ENCODE measurements at places on chromosomes 3 and 15. TPM values are rescaled to one million over a fixed set of nuclear protein-coding genes. Genes with fewer than 3 reads are reported as not detected.

MYNN gene
- 23.5 TPM for total RNA-seq

TGM4 gene
- total RNA-seq: 0.26 TPM

PCBP4 gene
- total RNA-seq: 31.1 TPM

- DNase-seq: no peak
Measured at GRCh38 chr15:96320107-96320506, 10.4 kb upstream of the NR2F2 start.

GRCh38 chr3:124383846-124384466, 346.3 kb upstream of the UMPS start:
- DNase-seq: no peak

DNA sequence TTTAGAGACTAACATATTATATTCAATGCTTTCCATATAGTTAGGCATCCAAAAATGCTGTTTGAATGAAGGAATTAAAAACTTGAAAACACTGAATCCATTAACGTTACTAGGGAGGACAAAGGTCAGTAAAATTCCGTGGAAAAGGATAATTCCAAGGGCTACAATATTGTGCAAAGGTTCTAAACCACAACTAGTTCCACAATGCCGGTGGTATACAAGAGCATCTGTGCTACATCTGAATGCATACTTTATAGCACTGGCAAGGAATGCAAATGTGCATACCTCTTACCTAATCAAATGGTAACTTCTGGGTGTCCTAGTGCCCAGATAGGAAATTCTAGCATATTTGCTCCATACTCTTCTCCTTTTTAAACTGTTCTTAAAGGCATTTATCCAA, 2.2 kb downstream of the ICE2 start:
- DNase-seq: no peak

DNA sequence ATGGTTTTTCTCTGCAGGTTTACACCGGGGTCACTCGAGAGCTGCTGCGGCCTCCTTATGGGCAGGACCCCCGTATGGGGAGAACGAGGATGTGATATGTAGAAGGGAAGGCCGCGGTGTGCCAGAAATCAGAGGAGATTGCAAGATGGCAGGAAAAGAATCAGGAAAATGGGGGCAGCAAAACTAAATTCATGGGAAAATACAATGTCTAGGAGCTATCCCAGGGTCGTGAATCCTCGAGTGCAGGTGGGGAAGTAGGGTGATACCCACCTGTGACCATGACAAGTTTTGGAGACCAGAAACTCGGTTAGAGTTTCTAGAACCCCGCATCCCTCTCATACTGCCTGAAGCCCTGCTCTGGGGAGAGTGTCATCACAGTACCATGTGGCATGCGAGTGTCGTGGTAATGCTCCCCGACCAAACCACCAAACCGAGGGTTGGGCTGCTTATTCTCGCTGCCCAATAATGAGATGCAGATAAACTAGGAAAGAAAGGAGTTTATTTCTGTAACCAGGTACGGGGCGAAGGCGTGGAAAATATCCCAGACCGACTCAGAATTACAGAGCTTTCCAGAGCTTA, 781 bp downstream of the TRNT1 start:
- DNase-seq: no peak

GRCh38 chr3:158152186-158152585, 42.3 kb downstream of the RSRC1 start:
- DNase-seq: peak; percentile 4

- no peak for DNase-seq
Measured at GRCh38 chr3:138463724-138464490, 29.5 kb downstream of the ESYT3 start.

DNA sequence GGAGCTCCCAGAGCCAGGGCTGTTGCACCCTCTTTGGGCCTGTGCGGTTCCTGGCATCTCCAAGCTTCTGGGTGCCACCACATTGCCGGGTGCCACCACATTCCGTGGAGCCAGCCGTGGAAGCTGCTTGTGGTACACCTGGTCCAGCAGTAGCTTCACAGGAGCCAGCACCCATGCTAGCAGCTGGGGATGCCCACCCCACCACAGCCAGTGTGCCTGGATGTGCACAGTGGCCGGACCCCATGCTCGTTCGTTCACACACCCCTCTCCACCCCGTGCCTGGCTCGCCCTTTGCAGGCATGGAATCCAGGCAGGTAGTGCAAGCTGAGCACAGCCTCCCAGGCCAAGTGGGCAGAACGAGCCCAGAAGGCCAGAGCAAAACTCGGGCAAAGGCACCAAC, 1029.8 kb upstream of the GBE1 start:
- DNase-seq: no peak

GRCh38 chr15:100049483-100049882, 292.3 kb downstream of the ADAMTS17 start:
- no peak for DNase-seq

GRCh38 chr3:147529551-147529950, 120.4 kb downstream of the ZIC1 start:
- DNase-seq: no peak

DNA sequence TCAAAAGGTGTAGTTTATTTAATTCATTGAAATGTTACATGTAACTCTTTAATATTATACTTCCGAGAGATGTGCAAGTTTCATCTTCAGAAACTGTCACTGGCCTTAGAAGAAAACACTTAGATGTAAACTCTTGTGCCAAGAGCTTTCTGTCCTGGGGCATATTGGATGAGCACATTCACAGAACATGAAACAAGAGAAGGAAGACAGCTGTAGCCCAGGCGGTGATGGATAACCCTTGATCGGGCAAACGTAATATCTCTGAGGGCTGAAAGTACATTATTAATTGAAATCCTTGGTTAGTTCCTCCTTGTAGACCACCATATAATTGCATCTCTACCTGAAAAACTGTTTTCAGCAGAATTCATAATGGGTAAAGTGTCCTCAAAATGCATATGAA, 67.4 kb downstream of the MECOM start:
- no peak for DNase-seq

GRCh38 chr3:151268267-151269235, 9.8 kb downstream of the P2RY14 start:
- no peak for DNase-seq

- DNase-seq: no peak
Measured at GRCh38 chr3:9205345-9206143, 43.9 kb downstream of the SRGAP3 start.

- DNase-seq: no peak
Measured at GRCh38 chr3:189038773-189039745, 132.7 kb upstream of the TPRG1 start.

DNA sequence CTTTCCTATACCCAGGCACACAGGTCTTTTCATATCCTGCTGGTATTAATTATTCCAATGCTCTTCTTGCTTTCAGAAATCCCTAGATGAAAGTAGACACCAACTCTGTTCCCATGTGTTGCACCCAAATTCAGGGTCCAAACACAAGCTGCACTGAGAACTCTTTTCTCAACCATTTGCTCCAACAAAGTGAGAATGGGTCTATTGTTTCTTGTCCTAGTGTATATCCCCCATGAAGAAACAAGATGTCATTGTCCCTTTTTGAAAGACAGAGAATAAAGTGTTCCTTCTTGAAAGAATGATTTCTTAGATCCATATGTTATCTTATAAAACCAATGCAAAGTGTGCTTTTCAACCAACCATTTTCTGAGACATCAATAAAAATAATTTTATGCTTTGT, 353.7 kb downstream of the CNTN6 start:
- DNase-seq: no peak

DNA sequence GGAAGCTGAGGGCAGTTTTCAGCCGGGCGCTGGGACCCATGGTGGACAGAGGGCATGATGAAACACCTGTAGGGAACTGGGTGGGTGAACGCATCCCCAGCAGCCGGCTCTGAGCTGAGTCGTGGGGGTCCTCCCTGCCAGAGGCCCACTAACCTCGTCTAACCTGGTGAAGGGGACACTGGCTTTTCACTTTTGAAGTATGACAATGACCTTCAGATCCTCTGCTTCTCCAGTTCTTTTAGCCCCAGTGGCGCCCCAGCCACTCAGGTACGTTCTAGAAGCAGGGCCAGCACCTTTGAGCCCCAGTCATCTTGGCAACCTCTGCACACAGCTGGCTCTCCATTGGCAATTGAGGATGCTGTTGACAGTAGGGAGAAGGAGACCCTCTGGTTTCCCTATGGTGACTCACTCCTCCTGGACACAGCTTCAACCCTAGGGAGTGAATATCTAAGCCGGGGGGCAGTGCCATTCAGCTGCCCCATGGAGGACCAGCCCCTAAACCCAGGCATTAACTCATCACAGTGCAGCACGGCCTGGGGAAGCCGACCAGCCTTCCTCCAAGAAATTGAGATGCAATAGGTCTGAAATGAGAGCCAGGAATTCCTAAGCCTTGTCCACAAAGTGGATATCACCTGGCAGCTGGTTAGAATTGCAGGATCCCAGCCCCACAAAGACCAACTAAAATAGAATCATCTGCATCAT, 46.1 kb downstream of the CMTM6 start:
- no peak for DNase-seq

All from pulmonary artery endothelial cell (primary cell).